ENCODE measurements at places on chromosomes 7 and 10.

DNA sequence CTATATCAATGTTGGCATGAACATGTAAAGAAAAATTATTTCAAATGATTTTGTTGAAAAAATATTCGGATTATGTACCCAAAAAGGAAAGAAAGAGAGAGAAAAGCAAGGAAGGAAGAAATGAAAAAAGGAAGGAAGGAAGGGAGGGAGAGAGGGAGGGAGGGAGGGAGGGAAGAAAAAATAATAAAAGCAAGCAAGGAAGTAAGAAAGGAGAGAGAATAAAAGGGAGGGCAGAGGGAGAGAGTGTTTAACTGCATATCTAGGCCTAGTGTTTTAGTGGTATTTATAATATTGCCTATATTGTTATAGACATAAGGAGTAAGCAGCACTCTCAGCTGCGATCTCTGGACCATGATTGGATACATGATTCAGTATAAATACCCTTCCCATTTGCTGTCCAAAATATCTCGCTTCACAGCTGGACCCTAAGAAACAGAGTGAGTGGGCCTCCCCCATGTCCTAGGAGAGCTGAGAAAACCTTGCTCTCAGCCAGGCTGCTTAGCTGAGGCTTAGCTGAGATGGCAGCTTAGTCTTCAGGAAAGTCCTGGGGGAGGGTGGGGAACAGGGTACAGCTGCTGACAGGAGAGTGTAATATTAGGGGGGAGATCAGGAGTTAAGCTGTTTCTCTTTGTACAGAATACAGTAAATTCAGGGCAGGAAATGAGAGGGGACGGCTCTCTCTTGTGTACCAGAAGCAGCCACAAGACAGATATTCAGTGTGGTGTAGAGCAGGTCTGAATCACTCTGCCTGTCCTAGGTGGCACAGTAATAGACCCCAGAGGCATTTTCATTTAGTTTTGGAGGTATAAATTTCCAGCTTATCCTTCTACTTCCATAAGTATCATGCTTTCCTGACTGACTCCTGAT is 66.8 kb upstream of the TARP start:
- no peak for DNase-seq

DNA sequence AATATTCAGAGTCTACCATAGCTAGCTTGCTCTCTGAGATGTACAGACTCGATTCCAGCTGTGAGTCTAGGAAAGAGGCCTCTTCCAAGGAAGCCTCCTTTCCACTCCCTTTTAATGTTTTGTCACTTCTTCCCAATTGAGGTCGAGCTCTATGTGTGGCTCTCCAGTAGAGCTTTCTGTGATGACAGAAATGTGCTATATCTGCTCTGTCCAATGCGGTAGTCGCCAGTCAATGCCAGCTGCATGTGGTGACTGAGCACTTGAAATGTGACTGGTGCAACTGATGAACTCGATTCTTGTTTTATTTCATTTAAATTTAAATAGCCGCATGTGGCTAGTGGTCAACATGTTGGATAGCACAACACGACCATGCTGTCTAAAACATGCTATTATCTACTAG is 387.0 kb upstream of the NRP1 start:
- DNase-seq, result no peak

DNA sequence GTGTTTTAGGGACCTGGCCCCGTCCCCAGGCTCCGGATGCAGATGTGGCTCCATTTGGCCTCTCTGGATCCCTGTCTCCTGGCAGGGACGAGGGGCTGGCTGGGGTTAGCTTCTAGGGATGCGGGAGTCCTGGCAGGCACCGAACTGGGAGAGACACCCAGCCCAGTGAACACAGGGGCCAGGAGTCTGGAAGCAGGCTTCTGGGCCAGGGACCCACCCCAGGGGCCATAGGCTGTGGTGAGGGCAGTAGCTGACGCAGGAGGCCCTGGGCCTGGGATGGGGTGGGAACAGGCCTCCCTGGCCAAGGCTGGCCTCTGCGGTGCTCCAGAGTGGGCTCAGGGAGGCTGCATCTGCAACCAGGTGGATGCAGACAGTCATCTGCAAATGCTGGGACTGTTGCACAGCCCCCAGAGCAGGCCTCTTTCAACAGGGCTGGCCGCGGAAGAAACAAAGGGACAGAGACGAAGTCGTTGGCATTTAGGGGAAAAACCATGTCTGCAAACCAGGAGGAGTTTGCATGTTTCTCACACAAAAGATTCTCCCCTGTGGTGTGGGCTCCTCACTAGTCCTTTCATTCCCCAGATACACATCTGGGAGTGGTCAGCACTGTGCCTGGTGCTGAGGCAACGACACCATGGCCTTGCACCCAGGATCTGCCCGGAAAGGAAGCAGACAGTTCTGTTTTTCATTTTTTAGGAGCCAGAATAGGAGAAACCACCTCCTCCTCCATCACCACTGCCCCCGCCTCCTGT is 36.4 kb upstream of the ZNF488 start:
- no peak for DNase-seq

- no peak for DNase-seq
These were observed 92.4 kb downstream of the WNT2 start for GRCh38 chr7:117230276-117231046.

DNA sequence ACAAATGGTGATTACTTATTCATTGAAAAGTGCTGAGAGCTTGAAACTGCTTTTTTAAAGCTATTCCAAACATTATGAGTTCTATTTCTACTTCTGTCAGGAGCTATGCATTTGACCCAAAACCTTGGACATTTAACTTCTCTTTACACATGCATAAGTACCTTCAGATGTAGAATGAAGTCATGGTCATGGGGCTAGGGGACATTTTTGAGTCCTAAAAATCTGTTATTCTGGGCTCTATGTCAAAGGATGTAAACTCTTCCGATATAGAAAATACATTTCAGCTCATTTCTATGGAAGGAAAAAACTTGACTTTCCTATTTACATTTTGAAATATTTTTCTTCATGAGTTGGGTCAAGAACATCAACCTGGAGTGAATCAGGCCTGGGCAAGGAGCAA is 179.5 kb upstream of the CXCL12 start:
- no peak for DNase-seq

GRCh38 chr10:77419979-77420378 is 217.6 kb downstream of the KCNMA1 start:
- DNase-seq, result no peak

DNA sequence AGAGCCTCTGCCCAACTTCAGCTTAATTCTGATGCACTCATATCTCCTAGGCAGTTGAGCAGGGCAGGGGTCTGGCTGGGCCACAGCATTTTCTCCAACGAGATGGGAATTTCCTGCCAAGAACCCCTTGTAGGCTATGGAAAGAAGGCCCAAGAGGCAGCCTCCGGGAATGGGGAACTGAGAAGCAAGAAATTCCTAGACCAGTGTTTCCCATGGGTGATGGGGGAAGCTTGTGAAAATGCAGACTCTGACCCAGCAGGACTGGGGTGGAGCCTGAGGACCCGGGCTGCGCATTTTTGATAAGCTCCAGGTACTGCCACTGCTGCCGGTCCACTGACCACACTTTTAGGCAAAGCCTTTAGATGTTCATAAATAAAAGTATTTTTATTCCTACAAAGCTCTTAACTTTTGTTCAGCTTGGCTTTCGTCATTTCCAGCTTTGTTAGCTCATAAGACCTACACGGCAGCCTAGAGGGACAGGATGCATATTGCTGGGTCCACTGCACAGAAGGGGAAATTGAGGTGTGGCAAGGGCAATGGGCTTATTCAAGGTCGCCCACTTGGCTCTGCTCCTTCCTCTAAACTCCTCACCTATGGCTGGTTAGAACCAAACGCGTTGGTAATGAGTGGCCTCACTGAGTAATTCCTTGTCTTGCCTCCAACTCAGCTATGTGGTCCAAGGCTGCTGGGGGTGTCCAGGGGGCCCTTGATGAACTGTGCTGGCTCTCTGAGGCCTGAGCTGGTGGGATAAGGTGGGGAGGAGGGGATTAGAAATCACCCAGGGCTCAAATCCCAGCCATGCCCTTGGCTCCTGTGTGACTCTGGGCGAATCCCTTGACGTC is 29.5 kb downstream of the ZCCHC24 start:
- DNase-seq, result no peak

DNA sequence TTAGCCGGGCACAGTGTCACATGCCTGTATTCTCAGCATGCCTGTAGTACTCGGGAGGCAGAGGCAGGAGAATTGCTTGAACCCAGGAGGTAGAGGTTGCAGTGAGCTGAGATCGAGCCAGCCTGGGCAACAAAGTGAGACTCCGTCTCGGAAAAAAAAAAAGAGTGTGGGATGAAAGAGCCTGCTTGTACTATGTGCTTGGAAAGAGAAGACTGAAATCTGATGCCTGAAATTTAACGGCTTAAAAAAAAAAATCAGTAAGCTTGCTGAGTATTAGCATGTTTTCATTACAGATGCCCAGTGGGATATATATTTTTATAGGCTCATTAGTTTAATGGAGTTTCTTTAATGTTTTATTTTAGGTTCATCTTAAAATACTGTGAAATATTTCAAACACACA is 4.2 kb downstream of the NT5C2 start:
- no peak for DNase-seq

- DNase-seq, result no peak
These were observed 81.1 kb downstream of the TCF7L2 start for GRCh38 chr10:113031147-113031546.

GRCh38 chr7:134742688-134743350 is 36.6 kb upstream of the CALD1 start:
- no peak for DNase-seq

DNA sequence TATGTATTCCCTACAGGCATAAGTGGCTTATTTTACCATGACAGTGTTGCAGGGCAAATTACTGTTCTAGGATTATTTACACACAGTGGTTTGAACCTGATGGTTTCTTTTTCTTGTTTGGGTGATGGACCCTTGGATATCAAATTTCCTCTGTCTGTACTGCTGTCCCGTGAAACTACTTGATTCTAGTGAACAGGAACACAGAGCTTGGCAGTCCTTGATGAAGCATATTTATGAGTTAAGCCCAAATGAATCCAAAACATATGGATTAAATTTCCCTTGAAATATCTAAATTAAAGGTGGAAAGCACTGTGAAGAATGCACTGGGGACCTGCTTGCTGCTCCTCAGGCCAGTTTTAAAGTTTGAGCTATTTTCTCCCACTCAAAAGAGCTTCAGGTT is 635.3 kb downstream of the INHBA start:
- DNase-seq, result no peak

DNA sequence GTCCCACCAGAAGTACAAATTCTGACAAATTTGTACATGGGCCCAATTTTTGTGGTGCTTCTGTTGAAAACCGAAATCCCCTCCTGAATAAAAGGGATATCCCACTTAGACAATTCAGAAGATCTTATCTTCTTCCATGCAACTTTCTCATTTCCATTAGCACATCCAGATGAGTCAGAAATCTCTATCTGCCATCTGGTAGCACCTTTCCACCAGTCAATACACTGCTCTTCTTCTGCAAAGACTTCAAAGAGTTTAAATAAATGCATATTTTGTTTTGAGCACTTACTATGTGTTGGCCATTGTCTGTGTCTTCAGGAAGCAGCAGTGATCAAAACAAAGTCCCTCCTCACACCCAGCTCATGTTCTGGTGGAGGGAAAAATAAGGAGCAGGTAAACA is 12.7 kb upstream of the KLF6 start:
- DNase-seq, result no peak

DNA sequence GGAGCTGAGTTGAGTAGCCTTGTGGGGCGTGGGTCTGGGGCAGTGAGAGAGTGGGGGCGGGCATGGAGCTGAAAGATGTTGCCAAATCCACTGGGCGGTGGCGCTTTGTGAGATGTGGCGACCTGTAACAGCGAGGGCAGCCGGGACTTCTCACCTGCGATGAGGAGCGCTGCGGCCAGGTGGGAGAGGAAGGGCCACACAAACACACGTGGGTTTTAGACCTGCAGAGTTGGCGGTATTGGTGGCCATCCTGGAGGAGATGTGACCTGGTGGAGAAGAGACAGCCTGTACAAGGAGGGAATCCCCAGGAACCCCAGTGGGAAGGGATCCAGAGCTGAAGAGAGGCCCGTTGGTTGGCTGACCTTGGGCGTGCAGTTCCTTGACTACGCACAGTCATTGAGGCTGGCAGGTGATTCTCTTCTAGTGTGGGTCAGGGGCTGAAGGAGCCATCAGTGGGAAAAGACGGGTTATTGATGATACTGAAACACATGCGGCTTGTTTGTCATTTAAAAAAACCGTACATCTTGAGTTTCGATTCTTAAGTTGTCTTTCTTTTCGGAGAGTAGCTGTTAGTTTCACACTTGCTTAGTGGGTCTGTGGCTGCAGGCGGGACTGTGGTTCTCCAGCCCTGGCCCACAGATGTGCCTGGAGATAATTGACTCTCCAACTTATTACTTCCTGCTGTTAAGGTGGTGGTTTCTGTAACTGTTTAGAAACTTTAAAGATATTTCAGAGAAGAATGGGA is 2.4 kb downstream of the CHST12 start:
- no peak for DNase-seq

DNA sequence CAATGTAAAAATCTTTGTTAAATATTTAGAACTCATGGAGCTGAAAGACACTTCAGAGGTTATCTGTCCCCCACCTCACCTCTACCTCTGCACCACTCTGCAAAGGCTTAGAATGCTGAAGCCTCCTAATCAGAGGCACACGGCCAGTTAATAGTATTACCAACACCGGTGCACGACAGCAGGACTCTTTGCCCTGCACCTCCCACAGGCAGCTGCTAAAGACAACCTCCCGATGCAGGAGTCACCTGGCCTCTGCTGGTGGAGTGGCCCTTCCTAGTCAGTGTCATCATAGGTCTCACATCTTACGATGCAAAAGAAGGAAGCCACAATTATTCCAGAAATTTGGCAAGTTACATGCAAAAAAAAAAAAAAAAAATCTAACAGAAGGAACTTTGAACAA is 66.6 kb upstream of the MGMT start:
- no peak for DNase-seq

GRCh38 chr7:25840209-25840792 is 311.7 kb upstream of the NFE2L3 start:
- DNase-seq, result no peak

- DNase-seq, result no peak
These were observed 112.2 kb downstream of the EXOC4 start for GRCh38 chr7:133364959-133365690.

All from NCI-H2029 (cell line).